ENCODE measurements at places on chromosomes 6 and 20. TPM values are rescaled to one million over a fixed set of nuclear protein-coding genes. Genes with fewer than 3 reads are reported as not detected.
A peak's percentile ranks its signal among the peaks of the same experiment; 100 is the strongest.

DNA sequence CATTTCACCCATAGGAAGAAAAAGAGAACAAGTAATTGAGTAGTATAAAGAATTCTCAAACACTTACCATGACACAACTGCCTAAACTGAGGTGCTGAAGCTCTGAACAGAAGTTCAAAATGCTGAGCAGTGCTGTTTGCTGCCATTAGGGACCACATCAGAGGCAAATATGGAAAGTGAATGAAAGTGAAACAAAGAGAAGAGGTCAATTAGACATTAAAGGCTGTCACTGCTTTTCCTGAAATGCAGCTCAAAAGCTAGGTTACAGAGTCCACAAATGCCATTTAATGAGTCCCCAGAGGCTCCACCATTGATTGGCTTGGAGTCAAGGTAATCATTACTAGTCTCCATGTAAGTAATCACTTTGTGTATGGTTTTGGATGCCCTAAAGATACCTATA is 46.1 kb downstream of the POU3F2 start:
- H3K36me3 ChIP-seq = peaks cover 20% of the 10 kb centered on the region
- H3K27ac ChIP-seq = peak overlapping the region; percentile 2
- peaks cover 9% of the 10 kb centered on the region for H3K4me1 ChIP-seq
- no peak overlapping the region for H3K4me3 ChIP-seq
- H3K27me3 ChIP-seq = no peaks in the 10 kb centered on the region

BMP5 gene
- not detected for total RNA-seq

DNA sequence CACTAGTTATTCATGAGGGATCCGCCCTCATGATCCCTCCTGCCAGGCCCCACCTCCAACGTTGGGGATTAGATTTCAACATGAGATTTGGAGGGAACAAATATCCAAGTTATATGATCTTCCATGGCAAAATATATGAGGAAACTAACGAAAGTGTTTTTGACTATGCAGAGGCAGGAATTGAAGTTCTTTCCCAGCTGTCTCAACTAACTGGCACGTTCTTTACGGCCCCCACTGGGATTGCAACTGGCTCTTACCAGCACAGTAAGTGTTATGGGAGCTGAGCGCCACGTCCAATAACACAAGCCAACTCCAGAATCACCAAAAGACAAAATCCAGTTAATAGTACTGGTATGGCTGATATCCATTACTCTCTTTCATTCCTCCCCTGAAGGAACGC is 66.6 kb downstream of the ECT2L start:
- peaks cover 10% of the 10 kb centered on the region for H3K27me3 ChIP-seq
- H3K4me3 ChIP-seq = no peak overlapping the region
- DNase-seq = no peak
- no peaks in the 10 kb centered on the region for H3K4me1 ChIP-seq
- no peak overlapping the region for H3K27ac ChIP-seq
- H3K36me3 ChIP-seq = no peaks in the 10 kb centered on the region

DNA sequence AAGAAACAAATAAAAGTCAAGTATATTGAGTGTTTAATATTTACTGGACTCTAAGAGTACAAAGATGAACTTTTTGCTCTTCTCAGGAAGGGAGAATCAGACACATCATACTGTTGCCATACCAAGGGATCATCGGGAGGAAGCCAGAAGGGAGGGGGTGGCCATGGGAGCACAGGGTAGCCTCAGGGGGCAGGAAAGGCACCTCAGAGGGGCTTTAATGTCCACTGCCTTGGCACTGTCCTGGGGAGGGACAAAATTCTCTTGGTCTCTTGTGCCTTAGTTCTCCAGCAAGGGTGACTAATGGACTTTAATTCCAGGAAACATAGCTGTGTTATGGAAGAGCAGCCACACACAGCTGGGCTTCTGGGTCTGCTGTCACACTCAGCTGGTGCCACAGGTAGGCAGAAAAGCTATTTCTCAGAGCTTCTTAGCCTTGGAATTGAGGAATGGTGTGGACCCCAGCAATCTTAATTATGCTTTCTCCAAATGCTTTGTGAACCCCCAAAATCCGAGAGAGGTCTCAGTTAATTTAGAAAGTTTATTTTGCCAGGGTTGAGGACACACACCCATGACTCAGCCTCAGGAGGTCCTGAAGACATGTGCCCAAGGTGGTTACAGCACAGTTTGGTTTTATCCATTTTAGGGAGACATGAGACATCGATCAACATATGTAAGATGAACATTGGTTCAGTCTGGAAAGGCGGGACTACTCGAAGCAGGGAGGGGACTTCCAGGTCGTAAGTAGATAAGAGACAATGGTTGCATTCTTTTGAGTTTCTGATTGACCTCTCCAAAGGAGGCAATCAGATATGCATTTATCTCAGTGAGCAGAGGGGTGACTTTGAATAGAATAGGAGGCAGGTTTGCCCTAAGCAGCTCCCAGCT is 53.2 kb downstream of the MRAP2 start:
- H3K27ac ChIP-seq = no peak overlapping the region
- H3K4me3 ChIP-seq = no peak overlapping the region
- DNase-seq = no peak
- no peaks in the 10 kb centered on the region for H3K36me3 ChIP-seq
- no peaks in the 10 kb centered on the region for H3K4me1 ChIP-seq
- H3K27me3 ChIP-seq = peaks cover 1% of the 10 kb centered on the region
